Renal pelvis (tissue), 12 donors: ENCODE measurements at places on chromosomes 1 and 21.

GRCh38 chr1:46489169-46489637 is 433 bp upstream of the DMBX1 start:
- no peak for DNase-seq

DNA sequence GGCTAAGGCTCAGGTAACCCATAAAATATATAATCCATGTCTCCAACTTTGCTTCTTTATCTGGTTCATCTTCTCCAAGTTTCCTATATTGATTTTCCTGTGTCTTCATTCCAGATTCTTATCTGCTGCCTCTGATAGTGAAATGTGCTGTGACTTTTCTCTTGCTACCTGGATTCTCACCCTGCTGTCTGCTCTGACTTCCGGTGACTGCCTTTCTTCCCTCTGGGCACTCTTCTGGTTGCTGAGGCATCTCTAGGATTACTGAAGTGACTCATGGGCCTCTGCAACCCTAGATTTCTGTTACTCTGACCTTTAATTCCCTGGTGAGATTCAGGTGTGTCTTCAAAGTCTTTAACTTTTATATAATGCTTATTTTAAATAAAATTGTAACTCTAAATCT is 46.9 kb downstream of the GIPC2 start:
- DNase-seq: no peak

GRCh38 chr1:228393268-228393701 is 13.3 kb downstream of the TRIM11 start:
- no peak for DNase-seq

GRCh38 chr1:198157847-198158725 is 1.3 kb downstream of the NEK7 start:
- no peak for DNase-seq

GRCh38 chr1:110380672-110381283 is 10.0 kb downstream of the SLC16A4 start:
- DNase-seq: no peak

- DNase-seq: no peak
Measured at GRCh38 chr1:235759336-235759735, 107.4 kb downstream of the LYST start.

DNA sequence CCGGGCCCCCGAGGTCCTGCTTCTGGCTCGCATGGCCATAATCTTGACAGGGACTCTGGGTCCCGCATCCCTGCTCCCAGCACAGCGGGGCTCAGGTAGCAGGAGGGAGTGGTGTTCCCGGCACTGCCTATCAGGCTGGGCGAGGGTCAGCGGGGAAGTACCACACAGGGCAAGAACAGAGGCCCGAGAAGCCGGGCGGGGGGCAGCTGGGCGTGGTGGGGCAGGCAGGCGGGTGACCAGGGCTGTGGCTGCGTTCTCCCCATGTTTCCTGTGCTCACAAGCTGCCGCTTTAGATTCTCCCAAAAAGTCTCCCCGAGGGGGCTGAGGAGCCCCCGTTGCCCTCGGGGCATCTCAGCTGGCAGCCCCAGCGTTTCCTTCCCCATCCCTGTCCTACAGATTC is 18.3 kb downstream of the ATAD3B start:
- no peak for DNase-seq

GRCh38 chr1:154485106-154485505 is 16.9 kb upstream of the TDRD10 start:
- no peak for DNase-seq

- DNase-seq: peak; percentile 46
Measured at GRCh38 chr1:115505148-115505571, 136.6 kb upstream of the VANGL1 start.

DNA sequence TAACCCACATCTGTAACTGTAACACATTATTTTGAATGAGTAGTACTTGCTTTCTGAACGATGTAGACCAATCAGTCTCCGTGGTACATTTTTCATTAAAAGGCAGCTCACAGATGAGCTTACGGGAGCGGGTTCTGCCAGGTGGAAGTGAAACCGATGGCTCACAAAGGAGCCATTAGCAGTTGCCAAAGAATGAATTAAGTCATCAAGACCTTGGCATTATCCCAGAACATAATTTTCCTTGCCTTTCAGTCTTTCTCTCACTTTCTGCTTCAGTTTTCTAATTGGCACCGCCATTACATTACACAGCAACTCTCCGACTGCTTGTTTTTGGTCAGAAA is 33.5 kb upstream of the UTS2 start:
- no peak for DNase-seq

DNA sequence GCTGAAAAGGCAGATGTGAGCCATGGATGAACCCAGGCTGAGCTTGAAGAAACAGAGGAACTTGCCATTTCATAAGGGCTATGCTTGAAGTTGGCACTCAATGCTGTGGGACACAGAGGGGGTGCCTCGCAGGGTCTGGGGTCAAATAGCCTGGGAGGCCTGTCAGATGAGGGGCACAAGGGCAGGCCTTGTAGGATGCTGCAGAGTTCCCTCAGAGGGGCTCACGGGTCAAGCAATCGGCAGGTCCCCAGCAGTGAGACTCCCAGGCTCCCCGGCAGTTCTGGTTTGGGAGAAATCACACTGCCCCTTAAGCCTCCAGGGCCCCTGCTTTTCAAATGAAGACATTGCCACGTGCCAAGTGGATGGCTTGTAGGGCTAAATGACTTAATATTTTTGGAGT is 116.7 kb upstream of the GRIK3 start:
- no peak for DNase-seq

DNA sequence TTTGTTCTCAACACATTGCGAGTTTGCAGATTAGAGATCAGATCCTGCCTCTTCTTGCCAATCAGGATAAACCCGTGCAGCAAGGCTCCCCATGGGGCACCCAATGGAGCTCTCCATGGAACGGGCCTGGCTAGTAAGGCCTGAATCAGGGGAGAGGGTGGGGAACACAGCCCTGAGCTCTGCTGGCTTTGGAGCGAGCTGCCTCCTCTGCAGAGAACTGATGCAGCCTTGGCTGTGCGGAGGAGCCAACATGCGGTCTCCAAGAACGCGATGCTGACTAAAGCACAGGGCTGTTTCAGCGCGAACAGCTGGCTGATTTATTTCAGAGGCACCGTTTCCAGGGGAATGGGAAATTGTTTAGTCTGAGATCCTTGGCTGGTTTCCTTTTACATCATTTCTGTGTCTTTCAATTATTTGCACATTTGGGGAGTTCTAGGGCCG is 139.7 kb downstream of the TSEN15 start:
- DNase-seq: peak; percentile 87
